ENCODE measurements at places on chromosomes 2 and 18.

- DNase-seq = no peak
These were observed 64.2 kb downstream of the VRK2 start for GRCh38 chr2:58110765-58111164.

DNA sequence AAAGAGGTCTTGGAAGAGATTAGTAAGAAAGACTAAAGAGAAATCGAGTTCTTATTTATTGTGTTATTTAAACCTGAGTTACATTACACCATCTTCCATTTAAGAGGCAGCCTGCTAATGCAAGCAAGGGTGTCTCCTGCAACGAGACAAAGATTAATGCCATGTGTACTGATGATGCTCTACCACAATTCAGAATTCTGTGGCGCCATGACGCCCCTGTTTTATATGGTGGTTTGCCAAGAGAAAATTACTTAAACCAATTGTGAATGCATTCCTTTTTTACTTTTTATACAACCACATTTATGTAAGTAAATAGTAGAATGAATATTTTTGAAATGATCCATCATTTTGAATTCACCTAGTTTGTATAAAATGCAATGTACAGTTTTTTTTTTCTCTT is 356.1 kb upstream of the ZEB2 start:
- no peak for DNase-seq

DNA sequence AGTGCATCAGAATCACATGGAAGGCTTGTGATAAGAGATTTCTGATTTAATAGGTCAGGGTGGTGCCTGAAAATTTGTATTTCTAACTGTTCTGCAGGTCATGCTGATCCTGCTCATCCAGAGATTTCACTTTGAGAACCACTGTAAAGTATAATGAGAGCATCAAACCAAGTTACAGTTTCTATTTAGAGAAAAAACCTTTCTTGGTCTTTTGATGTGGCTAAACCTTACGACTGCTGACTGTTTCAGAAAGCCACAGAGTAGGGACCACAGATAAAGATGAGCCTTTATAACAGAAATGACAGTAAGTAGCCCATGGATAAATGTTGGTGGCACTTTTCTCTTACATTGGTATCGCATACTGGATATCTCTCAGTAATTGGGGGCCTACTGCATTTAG is 109.4 kb upstream of the FANCL start:
- no peak for DNase-seq

DNA sequence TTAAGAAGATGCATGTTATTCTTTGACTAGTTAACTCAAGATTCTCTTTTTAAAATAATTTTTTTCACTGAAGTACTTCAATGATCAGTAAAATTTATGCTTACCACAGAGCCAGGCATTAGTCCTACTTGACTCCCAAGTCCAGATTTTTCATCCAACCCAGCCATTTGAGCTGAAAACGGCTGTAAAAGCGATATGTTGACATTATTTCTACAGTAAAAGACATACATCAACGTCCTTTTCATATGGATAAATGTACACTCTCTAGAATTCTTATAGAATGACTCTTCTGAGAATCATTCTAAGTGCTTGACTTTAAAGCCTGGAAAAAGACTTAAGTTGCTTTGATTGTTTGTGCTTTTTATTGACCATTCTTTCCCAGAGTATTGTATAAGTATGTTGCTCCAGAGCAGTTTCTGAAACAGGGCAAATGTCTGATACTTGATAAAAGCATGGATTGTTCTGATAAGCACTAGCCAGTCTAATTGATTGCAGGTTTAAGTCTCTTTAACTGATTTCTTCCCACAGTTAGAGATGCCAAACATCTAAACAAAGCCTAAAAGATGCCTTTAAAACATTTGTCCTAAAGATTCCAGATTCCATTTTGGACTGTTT is 90.9 kb downstream of the COL5A2 start:
- DNase-seq = no peak

DNA sequence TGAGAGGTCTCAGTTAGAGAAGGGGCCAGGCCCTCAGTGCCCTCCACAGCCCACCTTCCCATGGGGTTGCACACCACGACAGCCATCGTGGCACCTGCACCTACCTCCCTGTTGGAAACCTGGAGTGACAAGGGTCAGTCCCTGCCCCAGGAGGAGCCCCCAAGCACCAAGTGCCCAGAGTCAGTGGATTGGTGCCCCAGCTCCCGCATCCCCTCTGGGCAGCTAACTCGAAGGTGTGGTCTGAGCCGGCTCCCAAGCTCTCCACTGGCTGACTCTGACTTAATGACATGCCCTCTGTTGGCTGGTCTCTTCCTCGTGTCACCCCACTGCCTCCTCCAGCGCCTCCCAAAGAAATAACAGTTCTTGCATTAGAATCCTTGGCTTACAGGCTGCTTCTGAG is 116.4 kb downstream of the NDUFA10 start:
- no peak for DNase-seq

GRCh38 chr2:216700088-216700567 is 4.8 kb upstream of the IGFBP5 start:
- no peak for DNase-seq

GRCh38 chr2:100606726-100607343 is 44.0 kb downstream of the PDCL3 start:
- peak; percentile 20 for DNase-seq

DNA sequence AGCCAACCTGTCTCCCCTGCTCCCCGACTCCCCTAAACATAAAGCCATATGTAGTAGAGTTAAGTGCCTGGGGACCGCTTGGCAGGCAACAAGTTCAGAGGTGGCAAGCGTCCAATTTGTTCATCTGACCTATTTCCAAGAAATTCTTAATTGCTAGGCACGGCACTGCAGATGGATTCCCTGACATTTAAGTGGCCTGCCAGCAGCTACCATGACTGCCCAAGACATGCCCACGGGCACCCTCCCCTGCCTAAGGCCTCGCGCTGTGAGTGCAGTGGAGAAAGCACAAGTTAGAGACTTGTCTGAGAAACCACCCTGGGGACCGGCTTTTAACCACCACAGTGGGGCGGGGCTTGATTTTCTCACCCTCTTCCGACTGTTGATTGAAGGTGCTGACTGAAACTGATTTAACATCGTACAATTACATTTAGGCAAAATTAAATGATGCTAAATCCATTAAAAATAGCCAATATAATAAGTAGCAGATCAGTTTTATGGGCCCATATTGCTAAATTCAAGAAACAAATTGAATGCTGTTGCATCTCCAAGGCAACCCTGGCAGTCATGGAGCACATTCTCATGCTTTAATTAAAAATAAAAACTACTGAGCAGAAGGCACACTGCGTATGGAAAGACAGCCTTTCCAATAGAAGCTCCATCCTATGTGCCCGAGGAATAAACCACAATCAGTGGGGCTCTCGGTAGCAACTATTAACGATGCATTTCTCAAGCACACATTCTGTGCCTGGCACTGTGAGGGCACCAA is 163.6 kb upstream of the ACAA2 start:
- DNase-seq = no peak

GRCh38 chr2:6929196-6929819 is 12.1 kb downstream of the RNF144A start:
- no peak for DNase-seq

DNA sequence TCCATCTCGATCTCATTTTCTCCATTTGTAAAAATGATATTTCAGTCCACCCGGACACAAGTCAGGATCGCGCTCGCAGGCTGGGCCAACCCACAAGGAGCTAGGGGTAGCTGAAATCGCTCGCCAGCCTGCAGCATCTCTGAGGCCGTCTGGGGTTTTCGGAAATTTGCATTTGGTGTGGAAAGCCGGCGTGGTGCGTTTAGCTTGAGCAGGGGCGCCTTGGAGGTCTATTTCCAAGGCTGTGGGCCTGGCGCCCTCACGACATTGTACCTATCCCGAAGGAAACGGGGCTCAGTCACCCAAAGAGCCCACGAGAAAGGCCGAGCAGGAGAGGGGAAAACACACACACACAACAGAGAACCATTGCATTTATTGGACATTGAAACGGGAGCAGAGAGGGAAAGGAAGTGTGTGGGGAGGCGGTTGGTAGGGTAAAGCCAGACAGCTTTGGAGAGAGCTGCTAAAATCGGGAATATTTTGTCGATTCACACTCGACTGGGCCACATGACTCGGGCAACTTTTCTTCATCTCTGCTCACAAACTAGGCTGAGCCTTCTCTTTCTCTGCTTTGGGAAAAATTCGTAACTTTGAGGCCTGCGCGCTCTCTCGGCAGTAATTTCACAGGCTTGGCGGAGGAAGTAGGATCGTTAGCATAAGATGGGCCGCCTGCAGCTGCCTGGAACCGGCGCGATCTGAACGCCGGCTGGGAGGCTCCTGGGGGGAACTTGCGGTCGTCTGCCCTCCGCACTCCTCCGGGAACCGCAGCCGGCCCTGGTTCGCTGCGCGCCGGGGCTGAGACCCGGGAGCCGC is 1.1 kb upstream of the HOXD8 start:
- no peak for DNase-seq

DNA sequence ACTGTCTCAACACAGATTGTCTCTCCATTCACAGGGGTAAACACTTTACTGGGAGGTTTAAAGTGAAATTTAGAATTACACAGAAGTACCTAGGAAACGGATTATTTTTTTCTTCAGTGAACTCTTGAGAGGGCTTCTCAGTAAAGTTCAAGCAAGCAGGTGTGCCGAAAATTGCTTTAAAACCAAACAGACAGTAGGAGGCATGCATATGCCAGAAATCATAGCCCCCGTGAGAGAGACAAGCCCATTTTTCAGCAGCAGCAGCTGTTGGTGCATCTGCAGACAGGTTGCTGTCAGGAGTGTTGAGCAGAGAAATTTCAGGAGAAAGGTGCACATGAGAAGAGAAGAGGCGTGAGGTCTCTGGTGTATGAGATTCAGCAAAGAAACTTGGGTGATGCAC is 2115.5 kb upstream of the CELF4 start:
- DNase-seq = no peak

DNA sequence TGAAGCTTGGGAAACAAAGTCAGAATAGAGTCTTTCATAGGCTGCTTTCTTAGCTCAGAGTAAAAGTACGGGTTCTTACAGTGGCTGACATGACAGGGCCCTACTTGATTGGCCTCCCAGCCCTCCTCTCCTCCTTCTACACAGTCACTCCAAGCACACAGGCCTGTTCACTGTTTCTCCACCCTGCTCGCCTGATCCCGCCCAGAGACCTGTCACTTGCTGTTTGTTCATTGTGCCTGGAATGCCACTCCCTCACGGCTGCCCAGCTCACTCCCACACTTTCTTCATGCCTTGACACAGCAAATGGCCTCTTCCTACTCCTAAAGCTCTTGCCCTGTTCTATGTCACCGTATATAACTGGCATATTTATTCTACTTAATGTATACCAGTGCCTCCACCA is 104.8 kb downstream of the MAP4K4 start:
- DNase-seq = no peak

GRCh38 chr2:46101557-46102220 is 195.5 kb upstream of the EPAS1 start:
- DNase-seq = no peak

DNA sequence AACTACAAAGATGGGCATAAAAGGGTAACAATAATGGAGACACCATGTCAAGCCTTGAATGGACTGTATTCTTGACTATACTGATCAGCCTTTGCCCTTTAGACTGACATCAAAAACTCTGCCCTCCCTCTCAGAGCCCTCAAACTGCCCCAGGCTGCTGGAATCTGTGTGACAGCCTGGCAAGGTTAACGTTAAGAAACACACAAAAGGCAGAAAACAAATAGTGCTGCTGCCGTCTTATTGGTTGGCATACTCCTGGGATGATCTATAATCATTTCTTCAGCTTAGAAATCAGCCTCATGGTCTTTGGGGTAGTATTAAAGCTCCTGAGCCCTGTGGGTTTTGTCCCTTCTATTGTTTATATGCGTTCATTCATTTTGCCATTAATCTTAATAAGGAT is 338.0 kb downstream of the DCC start:
- no peak for DNase-seq

DNA sequence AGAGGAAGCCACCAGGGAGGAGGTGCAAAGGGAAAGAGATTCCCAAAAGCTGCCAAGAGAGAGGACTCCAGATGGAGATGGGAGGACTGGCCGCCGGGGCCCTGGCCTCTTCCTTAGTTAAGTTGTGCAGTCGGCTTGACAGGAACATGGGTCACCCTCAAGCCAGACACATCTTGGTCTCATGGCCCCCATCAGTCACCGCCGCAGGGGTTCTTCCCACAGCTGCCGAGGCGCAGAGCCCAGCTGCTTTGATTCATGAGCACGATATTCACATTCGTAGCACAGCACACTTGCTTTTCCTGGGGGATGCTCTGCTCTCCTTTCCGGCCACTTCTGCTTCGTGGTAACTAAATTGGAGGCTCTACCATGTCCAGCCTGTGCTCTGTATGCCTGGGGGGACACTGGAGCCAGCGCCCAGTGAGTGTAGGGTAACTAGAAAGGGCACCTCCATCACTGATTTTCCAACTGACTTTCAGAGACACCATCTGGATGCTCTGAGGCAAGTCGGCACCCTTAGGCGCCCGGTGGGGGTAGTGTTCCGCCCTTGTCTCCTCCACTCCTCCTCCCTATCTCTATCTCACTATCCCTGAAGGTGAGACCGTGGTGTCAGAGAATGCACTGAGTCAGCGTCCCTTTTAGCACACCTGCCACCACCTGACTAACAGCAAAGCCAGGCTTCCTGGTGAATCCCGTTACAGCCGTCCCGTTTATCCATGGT is 13.3 kb downstream of the TWIST2 start:
- DNase-seq = no peak

DNA sequence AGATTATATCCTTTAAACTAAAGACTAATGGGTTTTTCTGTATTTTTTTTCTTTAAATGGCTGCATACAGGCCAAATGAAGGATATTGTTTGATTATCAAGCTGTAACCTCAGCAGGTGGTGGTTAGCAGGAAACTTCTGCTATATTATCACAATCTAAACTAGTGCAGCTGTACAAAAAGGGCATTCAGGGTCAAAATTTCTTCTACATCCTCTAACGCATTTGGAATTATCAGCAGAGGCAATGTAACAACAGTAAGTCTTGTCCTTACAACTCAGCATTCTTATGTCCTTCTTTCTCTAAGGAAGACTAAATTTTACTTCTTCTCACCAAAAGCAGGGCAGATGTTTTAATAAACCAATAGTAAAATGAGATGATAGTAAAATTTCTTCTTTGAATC is 135.8 kb upstream of the FN1 start:
- DNase-seq = no peak

- no peak for DNase-seq
These were observed 165.4 kb downstream of the KCNE4 start for GRCh38 chr2:223217373-223217772.

GRCh38 chr2:232984451-232985207 is 28.4 kb downstream of the NGEF start:
- no peak for DNase-seq

DNA sequence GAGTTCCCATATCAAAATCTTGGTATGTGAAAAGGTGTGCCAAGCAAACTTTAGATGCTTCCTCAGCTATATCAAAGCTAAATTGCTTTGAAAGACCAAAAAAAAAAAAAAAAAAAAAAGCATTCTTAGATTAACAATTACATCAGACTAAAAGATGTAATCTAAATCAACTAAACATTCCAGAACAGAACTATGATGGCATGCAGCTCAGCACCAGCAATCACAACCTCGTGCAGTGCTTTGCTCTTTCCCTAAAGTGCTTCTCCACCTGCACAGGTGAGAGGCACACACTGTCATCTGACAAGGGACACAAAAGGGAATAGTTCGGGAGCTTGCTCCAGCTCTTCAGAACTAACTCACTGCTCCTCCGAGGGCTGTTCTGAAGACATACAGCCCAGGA is 37.5 kb downstream of the ADAM17 start:
- DNase-seq = no peak

All from stimulated activated naive CD8-positive, alpha-beta T cell treated with anti-CD3 and anti-CD28 coated beads, Interleukin-15, Interleukin-2, amounts not matched to agents 100 U/mL and 50 U/mL, for 24 hours (primary cell).